ENCODE measurements at places on chromosomes 2 and 18.

- DNase-seq = no peak
These were observed 835.9 kb upstream of the CHAC2 start for GRCh38 chr2:52931660-52932059.

- DNase-seq = no peak
These were observed 81.4 kb upstream of the VRK2 start for GRCh38 chr2:57965219-57965618.

GRCh38 chr2:230902180-230902899, 22.7 kb downstream of the GPR55 start:
- DNase-seq = peak; percentile 24

GRCh38 chr2:112020561-112020960, 34.5 kb upstream of the TMEM87B start:
- no peak for DNase-seq

- peak; percentile 27 for DNase-seq
These were observed 37.0 kb downstream of the PIK3C3 start for GRCh38 chr18:41992066-41992465.

DNA sequence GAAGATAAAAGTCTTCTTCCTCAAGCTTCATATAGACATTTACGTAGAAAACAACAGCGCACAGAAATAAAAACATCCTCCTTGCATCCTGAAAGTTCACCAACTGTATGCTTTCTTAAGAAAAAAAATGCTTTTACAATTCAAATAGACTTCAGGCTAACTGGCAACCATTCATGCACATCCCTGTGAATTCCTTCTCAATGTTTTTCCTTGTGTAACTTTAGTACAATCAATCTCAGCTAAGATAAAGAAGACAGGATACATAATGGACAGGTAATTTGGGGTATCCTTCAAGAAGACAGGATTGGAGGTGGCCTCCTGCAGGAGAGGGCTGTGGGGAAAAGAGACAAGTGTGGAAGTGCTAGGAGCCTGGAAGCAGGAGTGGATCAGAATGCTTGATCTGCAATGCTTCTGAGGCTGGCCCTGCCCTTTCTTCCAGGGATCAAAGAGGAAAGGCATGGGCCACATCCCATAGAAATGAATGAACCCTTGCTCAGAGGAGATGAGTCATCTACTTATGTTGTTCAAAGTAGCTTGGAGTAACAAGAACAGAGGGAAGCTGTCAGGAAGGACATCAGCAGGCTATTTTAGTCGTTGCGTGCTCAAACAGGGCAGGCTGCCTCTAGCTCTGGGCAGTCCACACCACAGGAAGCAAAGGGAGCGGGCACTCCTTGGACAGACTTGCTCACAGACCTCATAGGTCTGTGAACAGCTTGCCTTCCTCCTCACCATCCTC, 126.6 kb downstream of the TMEM131 start:
- DNase-seq = peak; percentile 15

DNA sequence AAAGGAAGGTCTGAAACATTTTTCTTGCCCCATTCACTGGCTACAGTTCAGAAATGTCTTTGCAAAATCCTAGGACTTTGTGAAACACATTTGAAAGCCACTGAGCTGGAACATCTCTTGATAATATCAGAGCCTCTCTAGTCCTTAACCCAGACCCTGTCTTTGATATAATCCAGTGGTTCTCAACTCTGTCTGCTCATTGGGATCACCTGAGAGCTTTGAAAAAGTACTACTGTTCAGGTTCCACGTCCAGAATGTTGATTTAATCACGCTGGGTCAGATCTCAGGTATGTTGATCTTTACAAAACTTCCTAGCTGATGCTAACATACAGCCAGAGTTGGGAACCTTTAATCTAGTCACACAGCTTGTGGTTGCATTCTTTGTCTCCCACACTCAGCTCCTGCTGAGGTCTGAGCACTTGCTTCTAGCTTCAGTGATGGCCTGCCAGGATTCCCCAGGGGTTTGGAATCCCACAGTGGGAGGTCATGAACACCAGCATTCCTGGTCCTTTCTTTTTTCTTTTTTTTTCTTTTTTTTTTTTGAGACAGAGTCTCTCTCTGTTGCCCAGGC, 262.7 kb downstream of the SETBP1 start:
- no peak for DNase-seq

DNA sequence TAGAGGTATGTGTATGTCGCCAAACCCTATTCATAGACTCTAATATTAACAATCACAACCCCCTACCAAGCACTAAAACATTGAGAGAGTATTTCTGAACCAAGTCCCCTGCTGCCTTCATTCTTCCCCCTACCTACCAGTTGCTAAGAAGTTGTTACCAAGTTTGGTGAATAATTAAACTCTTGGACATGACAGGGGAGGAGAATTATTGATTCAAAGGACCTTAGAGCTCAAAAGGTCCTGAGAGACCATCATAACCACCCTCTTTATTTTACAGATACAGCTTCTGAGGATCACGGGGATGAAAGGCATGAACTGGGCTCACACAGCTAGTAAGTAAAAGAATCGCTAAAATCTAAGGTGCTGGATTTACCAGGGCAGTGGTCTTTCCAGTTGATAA, 204.1 kb downstream of the PIK3C3 start:
- DNase-seq = no peak

DNA sequence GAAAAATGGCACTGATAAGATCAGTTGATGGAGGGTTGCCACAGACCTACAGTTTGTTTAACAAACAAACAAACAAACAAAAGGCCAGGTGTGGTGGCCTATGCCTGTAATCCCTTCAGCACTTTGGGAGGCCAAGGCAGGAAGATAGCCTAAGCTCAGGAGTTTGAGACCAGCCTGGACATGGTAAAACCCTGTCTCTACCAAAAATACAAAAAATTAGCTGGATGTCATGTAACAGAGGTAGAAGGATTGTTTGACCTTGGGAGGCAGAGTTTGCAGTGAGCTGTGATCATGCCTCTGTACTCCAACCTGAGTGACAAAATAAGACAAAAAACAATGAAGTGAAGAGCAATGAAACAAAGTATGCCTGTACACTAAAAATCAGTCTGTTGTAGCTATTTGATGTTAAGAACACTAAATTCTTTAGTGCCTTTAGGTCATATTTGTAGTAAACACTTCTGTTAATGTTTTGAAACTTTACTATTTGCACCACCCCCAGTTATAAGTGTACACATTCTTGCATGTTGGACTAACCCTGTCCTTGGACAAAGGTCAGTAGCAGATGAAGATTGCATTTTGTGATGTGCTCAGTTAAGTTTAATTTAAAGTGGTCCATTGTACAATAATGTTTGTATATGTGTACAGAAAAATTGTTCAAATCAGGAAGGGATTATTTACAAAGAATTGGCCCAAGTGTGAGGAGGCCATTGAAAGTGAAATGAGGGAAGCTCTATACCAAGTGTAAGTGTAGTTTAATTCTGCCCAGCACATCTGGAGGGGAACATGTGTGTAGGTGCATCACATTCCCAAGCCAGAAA, 73.9 kb downstream of the KYNU start:
- no peak for DNase-seq

GRCh38 chr18:79587779-79588635, 91.6 kb upstream of the CTDP1 start:
- DNase-seq = no peak

GRCh38 chr2:181991171-181991885, 5.7 kb downstream of the PPP1R1C start:
- DNase-seq = peak; percentile 27

DNA sequence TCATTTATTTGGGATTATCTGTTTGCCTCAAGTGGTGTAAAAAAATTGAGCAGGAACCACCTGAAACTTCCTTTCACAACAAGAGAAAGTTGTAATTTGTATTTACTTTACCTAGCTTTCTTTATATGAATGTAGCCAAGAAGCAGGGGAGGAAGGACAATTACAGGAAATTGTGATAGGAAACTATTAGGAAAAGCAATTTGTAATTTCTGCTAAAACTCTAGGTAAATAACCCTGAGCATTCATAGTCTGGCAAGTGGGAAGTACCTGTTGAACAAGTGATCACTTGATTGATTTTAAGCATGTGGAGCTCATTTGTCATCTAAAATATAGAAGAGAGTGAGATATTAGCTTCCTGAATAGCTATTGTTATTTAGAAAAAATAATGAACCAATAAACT, 5.0 kb downstream of the TFPI start:
- DNase-seq = no peak

DNA sequence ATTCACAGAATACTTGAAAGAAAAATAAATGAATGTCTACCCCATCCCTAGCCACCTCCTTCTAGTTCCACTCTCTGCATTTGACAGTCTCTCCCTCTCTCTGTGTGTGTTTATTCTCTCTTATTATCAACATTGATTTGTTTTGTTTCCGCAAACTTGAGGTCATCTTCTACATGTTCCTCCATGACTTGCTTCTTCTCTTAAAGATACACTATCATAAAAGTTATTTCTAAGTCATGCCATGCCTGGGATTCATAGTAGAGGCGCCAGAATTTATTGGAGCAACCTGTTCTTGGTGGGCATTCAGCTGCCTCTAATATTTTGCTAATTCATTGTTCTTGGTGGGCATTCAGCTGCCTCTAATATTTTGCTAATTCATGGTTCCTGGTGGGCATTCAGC, 58.9 kb upstream of the SMAD7 start:
- DNase-seq = no peak

GRCh38 chr18:48590678-48591077, 51.8 kb downstream of the CTIF start:
- DNase-seq = no peak

DNA sequence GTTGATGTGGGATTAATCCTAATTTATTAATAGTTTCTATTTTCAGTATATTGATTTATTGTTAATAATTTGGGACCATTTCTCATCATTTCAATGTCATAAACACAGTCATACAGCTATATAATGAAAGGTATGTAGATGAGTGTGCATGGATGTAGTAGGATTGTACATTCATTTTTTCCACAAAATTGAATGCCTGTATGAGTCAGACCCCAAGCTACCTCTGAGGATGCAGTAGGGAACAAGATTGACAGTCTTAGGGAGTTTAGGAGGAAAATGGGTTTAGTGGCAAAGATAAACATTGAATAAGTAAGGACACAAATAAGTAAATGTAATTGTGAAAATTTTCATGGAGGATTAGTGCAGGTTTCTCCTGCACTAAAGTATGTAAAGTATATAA, 14.1 kb upstream of the TMEFF2 start:
- DNase-seq = no peak

DNA sequence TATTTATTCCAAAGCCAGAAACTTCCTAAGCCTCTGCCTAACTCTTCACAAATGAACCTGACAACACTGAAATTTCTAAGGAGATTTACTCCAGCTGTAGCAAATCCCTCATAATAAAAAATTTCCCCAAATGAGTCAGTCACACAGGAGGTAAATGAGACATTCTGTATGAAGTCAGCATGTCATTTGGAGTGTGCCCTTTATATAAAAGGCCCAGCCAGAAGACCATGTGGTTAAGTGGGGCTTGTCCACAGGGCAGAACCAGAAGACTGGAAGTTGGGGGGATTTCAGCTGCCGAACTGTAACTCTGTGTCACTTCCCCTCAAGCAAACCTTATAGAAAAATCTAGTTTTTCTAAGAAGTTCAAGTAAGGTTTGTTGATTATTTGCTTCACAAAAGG, 30.2 kb downstream of the NRP2 start:
- no peak for DNase-seq

- no peak for DNase-seq
These were observed 9.2 kb upstream of the KYNU start for GRCh38 chr2:142868229-142868762.

GRCh38 chr2:217919204-217919603, 83.6 kb downstream of the TNS1 start:
- no peak for DNase-seq

DNA sequence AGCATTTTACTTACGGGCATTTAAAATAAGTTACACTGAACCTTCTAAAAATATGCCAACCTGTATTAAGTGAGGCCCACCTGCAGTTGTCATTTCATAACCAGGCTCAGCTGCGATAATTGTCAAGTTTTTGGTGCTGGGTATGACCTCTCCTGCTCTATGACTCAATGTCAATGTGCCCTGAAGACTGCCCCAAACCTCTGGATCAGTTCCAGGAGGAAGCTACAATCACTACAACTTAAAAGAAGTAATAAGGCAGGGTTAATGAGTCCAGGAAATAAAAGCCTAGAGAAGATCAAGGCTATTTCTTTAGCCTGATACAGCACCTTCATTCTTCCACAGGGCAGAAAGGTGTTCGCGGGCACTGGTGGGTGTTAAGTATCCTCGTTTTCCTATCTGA, 22.9 kb downstream of the POLR1A start:
- DNase-seq = no peak

DNA sequence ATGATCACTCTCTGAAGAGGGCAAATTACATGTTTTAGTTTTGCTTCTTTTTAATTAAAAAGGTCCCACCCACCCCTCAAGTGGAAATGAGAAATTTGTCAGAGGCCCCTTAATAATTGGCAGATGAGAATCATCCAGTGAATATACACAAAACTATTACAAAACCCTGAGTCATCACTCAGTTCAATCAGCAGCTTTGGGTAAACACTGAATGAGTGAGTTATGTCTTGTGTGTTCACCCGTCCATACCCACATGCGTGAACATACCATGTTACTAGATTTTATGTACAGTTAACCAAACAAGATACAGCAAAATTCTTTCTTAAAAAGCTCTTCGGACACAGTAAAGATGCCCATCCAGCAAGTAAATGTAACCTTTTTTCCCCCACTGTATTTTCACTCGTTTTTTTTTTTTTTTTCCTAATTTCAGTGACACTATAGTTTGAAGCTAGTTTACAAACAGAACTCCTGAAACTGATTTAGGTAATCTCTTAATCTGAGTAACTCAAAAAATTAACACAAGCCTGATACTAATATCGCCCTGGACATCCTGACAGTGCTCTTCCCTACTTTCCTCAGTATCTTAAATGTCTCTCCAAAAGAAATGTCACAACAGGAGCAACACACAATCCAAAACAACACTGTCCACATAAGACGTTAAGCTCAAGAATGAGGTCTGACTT, 1.4 kb downstream of the PSME4 start:
- peak; percentile 22 for DNase-seq

GRCh38 chr18:38525039-38525438, 959.4 kb upstream of the CELF4 start:
- no peak for DNase-seq

DNA sequence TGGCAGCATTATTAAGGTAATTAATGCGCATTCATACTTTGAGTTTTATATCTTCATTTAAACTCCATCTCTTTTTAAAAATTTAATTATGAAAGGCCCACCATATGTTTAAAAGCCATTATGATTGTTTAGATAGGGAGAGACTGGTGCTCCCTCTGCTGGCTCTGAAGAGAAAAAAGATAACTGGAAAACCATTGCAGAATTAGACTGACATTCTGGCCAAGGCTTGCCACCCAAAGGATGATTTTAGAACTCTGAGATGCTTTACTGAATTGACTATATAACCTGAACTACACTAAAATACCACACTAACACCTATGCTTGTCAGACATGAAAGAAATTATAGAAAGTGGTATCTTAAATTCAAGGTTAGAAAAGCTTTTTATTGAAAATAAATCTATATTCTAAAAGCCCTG, 127.6 kb upstream of the SPOPL start:
- peak; percentile 83 for DNase-seq

GRCh38 chr2:233964581-233964980, 47.4 kb downstream of the TRPM8 start:
- no peak for DNase-seq
